CD4-positive, alpha-beta T cell treated with Interleukin-10 for 1 hour (primary cell): ENCODE measurements at places on chromosomes 16 and 17.

GRCh38 chr17:37062021-37062420, 113.3 kb downstream of the AATF start:
- DNase-seq, result no peak

DNA sequence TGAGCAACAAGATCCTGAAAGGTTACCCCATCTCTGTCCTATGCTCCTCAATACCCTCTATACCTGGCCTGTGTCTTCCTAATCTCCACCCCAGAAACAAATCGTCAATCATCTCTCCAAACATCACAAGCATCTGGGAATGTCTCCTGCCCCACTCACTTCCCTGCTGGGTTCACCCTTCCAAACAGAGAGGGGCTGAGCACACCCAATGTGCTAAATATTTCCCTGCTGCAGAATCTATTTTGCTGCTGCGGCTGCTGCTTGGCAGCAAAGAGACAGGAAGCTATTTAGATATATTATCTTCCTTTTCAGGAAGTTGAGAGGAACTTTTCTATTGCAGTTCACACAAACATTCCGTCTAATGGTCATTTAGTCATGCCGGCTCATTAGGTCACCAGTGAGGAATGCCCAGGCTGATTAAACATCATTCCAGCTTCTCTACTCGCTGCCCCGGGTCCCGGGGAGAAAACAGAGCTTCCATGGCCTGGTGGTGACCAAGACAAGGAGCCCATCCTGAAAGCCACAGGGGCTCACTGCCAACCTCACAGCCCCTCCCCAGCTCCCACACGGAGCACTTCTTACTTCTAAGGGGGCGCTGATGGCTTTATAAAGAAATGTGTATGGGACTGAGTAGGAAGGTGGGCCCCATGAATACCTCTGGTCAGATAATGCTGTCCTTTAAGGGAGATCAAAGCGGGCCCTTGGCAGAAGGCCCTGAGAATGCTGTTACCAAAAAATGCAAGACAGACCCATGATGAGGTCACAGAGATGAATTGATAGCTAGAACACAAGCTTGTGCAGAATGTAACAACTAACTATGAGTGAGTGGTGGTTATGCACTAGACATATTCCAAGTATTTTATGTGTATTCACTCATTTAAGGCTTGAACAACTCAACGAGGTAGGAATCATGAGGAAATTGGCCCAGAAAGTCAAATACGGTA, 218.3 kb downstream of the SOX9 start:
- DNase-seq, result no peak

GRCh38 chr16:70476272-70477020, 22.1 kb downstream of the FCSK start:
- DNase-seq, result no peak

GRCh38 chr17:4420692-4421131, 13.0 kb upstream of the SPNS3 start:
- DNase-seq, result peak; percentile 78

- DNase-seq, result no peak
Measured at GRCh38 chr17:82993005-82993404, 86.4 kb upstream of the METRNL start.

- peak; percentile 67 for DNase-seq
Measured at GRCh38 chr17:39818358-39819000, 45.6 kb downstream of the IKZF3 start.

DNA sequence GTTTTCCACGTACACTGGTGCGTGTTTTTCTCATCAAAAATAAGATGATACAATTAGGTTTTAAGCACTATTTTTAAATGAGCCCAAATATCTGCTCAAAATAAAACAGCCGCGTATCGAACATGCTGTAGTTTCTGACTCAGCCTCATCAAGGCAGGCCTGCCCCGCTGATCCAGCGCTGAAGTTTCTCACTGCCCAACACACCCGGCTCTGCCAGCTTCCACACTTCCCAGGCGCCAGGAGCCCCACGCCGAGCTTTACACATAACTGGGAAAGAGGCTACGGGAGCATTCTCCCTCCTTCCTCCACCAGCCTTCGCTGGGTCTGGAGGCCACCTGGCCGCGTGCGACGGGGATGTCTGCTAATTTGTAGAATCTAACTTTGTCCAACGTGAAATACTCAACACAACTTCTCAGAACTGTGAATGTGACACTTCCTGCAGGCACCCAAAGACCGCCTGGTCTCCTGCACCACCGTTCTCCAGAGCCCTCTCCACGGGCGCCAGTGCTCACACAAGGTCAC, 42.1 kb downstream of the MAP1LC3B start:
- no peak for DNase-seq

GRCh38 chr17:57518587-57519581, 226.2 kb downstream of the CCDC182 start:
- no peak for DNase-seq

DNA sequence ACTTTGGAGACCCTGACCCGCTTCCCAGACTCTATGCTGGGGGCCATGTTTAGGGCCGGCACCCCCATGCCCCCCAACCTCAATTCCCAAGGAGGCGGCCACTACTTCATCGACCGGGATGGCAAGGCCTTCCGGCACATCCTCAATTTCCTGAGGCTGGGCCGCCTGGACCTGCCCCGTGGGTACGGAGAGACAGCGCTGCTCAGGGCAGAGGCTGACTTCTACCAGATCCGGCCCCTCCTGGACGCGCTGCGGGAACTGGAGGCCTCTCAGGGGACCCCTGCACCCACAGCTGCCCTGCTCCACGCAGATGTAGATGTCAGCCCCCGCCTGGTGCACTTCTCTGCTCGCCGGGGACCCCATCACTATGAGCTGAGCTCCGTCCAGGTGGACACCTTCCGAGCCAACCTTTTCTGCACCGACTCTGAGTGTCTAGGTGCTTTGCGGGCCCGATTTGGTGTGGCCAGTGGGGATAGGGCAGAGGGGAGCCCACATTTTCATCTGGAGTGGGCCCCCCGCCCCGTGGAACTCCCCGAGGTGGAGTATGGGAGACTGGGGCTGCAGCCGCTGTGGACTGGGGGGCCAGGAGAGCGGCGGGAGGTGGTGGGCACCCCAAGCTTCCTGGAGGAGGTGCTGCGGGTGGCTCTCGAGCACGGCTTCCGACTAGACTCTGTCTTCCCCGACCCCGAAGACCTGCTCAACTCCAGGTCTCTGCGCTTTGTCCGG, 1.1 kb downstream of the KCTD11 start:
- DNase-seq, result no peak

GRCh38 chr17:19717411-19717908, 1.1 kb upstream of the SLC47A2 start:
- no peak for DNase-seq

- DNase-seq, result no peak
Measured at GRCh38 chr17:2808367-2809335, 12.4 kb downstream of the RAP1GAP2 start.

DNA sequence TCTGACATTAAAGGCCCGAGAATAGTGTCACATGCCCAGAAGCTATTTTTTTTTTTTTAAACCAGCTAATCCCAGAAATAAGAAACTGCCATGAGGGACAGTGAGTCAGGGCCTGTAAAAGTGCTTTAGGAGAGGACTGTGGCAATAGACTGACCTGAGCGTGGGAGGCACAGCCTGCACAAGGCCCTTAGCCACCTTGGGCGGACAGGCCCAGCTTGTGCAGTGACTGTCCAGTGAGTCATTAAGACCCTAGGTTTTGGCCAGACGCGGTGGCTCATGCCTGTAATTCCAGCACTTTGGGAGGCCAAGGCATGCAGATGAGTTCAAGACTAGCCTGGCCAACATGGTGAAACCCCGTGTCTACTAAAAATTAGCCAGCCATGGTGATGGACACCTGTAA, 343.0 kb upstream of the ZFHX3 start:
- no peak for DNase-seq

GRCh38 chr17:9937901-9938300, 32.8 kb upstream of the RCVRN start:
- no peak for DNase-seq

DNA sequence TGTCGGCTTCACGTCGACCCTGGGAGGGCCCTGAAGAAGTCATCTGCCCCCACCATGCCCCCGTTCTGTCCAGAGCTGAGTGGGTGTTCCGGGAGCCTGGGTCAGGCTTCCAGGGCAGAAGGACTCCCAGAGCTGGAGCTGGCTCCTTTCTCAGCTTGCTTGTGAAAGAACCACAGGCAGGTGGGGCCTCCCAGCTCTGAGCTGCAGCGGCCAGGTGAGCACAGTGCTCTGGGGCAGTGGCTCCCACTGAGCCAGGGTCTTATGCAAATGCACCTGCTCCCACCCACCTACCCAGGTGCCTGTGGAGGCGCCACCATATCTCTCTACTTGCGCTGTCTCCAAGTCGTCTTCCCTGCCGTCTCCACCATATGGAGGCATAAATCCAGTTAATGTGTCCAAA, 140.0 kb upstream of the RPL38 start:
- no peak for DNase-seq

DNA sequence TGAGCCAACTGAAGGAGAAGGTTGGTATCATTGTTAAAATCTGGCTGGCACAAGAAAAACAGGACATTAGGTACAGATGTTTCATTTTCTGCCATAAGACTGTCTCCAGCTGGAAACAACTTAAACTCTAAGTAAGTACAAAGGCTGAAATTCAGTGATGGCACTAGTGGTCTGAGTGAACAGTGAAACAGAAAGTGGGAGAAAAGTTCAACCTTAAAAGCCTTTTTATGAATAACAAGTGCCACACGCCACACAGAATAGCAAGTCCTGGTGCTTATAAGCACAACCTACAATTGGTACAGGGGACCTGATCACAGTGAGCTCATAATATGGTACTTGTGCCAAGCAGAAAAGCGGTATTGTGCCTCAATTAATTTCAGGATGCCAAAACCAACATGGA, 56.7 kb downstream of the CEP112 start:
- no peak for DNase-seq

DNA sequence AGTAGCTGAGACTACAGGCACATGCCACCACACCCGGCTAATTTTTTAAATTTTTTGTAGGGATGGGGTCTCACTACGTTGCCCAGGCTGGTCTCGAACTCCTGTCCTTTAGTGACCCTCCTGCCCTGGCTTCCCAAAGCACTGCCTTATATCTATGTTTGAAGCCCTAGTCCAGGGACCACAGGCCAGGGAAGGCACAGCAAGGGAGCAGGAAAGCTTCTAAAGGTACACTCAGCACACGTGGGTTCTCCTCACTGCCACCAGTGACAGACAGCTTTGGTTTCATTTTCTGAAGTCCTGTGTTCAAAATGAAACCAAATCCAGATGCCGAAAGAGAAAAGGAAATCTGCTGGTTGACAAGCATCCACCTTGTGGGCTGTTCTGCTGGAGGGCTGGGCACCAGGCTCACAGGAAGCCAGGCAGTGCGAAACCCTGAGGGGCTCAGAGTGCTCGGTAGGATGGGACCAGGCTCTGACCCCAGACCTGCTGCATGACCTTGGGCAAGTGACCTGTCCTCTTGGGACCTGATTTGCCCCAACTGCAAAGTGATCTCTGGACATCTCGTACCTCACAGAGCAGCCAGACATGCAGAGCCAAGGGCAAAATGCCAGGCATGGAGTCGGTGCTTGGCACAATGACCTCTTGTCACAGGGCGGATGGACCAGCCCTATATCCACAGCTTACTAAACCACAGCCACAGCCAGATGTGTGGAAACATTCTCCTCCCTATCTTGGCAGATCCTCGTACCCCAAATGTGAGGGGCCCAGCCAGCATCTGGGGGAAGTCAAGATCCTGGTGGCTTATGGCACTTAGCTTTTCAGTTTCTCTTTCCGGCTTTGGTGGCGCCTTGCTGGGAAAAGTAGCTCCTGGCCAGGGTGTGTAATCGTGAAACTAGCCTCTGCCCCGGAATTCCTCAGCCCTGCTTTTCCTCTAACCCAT, 2.8 kb upstream of the SOCS1 start:
- DNase-seq, result peak; percentile 65

DNA sequence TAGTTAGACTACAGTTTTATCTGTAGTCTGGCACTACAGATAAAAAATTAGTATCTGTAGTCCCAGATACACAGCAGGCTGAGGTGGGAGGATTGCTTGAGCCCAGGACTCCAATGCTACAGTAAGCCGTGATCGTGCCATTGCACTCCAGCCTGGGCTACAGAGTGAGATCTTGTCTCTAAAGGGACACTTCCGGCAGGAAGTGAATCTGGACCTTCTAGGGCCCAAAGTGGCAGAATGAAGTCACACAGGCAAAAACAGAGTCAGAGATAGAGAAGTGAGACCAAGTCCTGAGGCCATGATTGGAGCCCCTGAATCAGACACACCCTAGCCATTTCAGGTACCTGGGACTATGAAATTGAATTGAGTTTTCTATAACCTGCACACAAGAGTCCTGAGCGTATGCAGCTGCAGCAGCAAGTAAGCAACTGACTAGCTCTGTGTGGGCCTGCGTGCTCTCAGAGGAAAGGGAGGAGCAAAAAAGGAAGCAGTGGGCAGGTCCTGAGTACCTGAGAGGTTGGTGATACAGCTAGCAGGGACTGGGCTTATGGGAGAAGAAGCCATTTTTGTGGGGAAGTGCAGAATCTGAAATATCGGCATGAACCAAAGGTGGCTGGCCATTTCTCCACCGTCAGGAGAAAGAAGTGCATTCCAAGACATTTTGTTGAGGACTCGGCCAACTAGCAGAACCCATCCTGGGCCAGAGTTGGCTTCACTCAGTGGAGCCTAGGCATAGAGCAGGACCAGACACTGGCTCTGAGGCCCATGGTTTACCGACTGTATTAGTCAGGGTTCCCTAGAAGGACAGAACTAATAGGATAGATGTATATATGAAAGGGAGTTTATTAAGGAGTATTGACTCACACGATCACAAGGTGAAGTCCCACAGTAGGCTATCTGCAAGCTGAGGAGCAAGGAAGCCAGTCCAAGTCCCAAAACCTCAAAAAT, 27.2 kb upstream of the BRD7 start:
- peak; percentile 15 for DNase-seq

GRCh38 chr16:73036074-73036826, 11.7 kb downstream of the ZFHX3 start:
- DNase-seq, result no peak

DNA sequence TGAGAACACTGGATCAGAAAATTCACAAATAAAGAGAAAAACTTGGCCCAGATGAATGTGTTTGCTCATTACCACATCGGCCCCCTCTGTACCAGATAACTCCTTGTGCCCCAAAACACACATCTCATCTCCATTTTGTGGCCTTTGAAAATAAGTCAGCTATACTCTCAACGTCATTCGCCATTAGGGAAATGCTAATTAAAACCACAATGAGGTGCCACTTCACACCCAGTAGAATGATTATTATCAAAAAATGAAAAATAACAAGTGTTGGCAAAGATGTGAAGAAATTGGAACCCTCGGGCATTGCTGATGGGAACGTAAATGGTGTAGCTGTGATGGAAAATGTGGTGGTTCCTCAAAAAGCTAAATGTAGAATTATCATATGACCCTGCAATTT, 34.6 kb upstream of the AKTIP start:
- DNase-seq, result peak; percentile 28

GRCh38 chr16:86344881-86345280, 165.4 kb upstream of the FOXF1 start:
- no peak for DNase-seq

- DNase-seq, result no peak
Measured at GRCh38 chr16:16073891-16074881, 124.8 kb downstream of the ABCC1 start.

DNA sequence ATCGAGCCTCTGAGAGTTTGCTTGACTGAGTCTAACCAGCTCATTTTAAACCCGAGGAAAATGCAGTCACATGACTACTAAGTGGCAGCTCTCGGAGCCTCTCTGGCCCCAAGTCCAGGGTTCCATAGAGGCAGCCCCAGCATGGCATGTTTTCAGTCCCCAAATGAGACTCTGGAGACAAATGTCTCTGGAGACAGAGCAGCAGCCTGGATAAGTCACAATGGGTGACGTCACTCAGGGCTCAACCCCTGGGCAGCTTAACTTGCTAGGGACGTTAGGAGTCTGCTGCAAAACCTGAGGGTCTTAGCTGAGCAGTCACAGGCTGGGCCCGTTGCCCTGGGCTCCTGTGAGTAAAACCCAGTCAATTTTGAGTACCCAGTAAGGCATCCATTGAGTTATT, 6.9 kb upstream of the STH start:
- no peak for DNase-seq
